ENCODE measurements at places on chromosomes 7 and 10.

DNA sequence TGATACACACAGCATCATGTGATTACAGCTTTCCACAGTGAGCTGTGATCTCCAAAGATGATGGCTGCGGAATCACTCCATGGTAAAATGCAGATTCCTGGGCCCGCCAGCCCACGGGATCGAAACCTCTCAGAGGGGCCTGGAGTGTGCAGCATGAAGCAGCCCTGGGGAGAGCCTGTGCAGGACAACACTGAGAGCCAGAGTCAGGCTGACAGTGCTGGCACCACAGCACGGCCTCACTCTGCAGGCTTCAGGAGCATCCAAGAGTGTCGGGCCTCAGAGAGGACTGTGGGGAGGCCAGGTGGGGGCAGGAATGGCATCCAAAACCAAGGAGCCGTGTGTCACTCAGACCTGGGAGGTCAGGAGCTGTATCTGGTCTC is 533.4 kb downstream of the TCERG1L start:
- no peak for DNase-seq

DNA sequence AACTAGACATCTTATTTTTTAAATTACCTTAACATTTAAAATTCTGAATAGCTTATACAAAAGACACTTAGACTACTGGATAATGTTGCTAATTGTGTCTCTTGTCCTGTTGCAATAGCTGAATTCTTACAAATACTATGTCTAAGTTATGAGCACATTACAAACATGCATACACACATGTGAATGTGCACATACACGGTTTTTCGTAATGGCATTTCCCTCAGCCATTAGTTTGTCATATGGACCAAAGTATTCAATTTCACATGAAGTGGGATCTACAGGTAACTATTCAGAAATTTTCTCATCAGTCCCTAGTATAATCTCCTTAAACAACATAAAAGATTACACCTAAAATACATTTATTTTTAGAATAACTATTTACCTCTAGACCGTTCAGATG is 178.6 kb upstream of the BET1 start:
- peak; percentile 15 for DNase-seq

DNA sequence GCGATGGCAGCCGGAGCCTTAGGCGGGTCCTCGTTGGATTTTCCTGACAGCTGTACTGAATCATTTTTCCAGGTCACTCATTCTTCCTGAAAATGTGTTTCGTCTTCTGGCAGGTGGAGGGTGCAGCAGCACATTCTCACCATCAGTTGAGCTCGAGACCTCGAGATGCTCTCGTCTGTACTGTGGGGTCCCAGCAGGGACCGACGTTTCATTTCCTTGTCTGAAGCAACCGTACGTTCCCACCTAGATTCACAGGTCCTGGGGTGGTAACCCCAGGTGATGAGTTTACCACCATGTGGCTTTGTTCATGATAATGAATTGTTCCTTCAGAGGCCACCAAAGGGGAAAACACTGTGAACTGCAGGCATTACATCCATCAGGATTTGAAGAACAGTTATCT is 298.5 kb upstream of the FOXK1 start:
- no peak for DNase-seq

DNA sequence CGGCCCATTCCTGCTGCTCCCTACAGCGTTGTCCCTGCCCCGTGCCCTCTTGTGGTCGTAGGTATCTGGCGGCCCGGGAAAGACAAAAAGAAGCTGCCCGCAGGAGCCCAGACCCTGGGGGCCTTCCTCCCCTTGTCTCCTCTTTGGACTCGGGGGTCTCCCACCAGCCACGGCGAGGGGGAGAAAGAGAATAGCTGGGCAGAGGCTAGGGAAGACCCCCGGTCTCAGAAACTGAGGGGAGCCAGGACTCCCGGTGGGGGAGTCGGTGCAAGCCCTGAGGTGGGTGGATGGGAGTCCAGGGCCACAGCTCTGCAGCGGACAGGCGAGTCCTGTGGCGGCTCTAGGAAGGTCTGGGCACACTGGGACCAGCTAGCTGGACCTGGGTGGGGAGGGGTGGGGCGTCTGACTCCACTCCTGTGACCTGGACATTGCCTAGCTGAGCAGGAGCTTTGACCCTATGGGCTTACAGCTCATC is 1.3 kb upstream of the SH2D4B start:
- no peak for DNase-seq

DNA sequence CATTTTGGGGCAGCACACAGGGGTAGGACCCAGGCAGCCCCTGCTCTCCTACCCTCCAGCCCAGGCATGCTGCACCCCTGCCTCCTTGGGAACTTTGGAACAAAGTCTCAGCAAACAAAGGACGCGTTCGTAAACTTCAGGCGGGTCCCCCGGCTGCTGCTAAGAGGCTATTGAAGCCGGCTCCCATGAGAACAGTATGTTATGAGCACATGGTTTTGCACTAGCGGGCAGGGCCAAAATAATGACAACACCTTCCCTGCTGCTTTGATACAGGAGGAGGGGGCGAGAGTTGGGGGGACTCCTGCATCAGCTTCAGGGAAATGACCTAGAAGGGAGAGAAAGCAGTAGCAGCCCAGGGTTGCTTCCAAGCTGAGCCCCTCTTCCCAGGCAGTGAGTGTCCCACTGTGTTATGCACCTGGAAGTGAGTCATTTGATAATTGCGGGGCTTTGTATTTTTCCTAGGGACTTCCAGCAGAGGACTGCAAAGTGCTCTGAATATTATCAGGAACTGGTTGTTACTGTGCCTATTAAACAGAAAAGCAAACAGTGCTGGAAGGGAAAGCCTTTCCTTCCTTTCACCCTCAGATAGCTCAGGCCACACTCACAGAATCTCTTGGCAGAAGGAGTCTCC is 6.9 kb downstream of the ITPRIP start:
- DNase-seq = peak; percentile 78

GRCh38 chr10:111128331-111129180 is 51.7 kb downstream of the ADRA2A start:
- DNase-seq = no peak

DNA sequence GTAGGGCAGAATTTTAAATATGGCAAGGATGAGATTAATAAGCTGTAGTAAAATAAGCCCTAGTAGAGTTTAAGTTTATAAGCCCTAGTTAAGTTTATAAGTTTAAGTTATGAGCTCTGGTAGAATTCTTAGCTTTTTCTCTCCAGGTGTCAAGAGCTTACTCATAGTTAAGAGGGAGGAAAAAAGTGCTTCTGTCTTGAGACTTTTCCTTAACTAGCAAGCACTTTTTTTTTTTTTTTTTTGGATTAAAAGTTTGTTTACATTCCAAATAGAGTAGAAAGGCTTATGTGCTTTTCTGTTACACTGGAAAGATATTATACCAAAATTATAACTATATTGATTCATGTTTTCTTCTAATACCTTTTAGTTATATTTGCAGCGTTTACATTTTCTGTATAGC is 25.5 kb upstream of the MPP7 start:
- no peak for DNase-seq

DNA sequence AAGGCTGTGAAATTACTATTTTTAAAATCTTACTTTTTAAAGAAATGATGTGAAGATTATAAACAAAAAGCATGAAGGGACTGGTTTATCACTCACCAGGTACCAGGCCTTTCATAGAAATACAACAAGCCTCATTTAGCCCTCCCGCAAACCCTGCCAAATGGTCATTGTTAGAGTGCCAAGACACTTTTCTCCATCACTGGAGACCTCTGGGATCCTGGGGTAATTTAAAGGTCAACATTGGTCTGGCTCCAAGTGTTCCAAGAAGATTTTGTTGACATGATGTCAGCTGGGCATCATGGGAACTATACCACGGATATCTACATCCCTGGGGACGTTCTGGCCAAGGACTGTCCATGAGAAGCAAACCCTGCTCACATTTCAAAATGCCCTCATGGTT is 138.0 kb upstream of the FRMD4A start:
- DNase-seq = no peak

DNA sequence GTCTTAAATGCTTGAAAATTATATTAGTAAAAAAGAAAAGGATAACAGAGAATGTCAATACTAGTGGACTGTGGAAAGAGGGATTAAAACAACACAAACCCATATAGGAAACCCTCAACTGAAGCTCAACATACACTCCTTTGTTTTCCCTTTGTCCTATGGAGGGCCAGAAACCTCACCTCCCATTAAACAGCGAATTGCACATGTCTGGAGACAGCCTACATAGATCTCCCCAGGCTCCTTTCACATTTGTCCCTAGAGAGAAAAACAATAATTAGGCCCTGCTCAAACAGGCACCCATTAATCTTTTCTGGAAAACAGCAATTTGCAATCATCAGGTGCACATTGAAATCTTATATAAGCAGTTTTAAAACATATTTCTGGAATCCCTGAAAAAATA is 87.6 kb upstream of the SEMA3D start:
- DNase-seq = no peak

DNA sequence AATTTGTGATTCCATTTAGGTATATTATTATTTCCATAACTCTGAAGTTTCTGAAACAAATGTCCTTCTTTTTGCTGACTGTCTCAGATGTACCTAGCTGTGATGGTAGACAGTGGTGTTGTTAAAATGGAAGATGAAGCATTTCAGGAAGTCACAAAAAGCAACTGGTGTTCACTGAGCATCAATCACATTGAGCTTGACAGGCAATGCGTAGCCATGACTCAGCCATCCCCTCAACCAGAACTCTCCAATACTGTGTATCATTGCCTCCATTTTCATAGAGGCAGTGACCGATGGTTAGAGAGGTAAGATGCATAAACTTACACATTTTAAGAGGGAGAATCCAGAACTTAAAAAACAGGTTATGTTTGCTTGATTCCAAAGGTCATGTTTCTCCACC is 434.0 kb downstream of the INHBA start:
- no peak for DNase-seq

DNA sequence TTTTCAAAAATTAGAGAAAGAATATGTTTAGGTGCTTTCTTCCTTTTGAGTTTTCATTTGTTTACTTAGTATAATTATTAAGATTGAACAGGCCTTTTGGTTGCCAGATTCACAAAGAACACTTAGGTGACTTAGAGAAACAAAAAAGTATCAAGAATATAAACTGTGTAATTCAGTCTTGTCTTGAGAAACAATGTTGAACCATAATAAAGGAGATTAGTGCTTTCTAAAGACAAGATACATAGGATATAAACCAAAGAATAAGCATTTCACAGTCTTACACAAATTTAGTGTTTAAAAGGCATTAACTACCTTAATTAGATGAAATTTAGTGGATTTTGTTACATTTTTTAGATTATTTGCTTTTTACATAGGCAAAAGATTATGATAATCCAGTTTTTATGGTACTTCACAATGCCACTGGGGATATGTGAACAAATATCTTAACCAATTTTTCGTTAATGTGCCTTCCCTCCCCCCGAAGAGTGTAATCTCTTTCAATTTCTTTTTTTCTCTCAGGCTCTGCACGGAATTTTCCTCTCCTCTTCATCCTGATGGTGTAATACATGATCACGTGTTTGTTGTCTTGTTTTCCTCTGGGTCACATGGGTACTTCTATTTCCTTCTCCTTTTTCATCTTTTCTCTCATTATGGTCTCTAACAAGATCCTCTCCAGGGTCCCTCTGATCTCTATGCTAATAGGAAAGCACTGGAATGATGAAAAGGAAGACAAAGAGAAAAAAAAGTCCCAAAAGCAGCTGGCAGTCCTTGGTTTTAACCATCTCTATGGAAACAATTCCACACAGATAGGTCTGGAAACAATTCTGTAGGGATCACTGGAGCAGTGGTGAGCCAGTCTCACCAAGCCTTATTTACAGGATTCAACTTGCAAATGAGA is 3.7 kb upstream of the HNRNPH3 start:
- DNase-seq = peak; percentile 52

- DNase-seq = no peak
Measured at GRCh38 chr7:9181356-9181755, 747.9 kb downstream of the NXPH1 start.

GRCh38 chr7:47776335-47776734 is 171.9 kb downstream of the PKD1L1 start:
- DNase-seq = no peak

GRCh38 chr10:34426041-34426440 is 389.1 kb downstream of the PARD3 start:
- DNase-seq = no peak

- no peak for DNase-seq
Measured at GRCh38 chr7:42753811-42754363, 158.0 kb downstream of the C7orf25 start.

DNA sequence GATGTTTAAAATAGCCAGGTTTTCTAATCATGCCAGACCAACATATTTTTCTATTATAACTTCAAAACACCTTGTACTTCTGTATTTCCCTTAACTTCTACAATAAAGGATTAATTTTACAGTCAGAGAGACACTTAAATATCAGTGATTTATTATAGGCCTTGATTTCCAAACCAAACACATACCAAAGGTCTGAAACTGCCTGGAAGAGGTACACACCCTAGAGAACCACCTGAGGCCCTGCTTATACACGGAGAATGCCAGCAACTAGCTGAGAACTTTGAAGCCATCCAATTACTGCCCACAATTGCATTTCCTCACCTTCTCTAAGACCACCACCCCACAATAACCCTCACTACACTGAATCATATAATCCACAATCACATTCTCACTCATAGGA is 4.9 kb downstream of the CCDC6 start:
- no peak for DNase-seq

DNA sequence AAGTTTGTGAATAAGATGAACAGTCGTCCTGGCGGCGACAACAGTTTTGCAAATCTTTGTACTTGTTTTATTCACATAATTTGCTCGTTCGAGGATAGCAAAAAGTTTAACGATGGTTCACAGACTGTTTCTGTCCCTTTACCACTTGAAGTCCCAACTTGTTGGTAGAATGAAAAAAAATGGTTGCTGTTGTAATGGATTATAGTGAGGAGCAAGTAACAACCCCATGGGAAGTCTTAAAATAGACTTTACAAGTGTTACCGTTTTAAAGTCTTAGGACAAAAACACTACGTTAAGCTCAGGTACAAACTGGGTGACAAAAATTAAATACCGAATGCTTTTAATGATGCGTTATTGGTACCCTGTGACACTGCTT is 589 bp downstream of the LSM8 start:
- DNase-seq = no peak

DNA sequence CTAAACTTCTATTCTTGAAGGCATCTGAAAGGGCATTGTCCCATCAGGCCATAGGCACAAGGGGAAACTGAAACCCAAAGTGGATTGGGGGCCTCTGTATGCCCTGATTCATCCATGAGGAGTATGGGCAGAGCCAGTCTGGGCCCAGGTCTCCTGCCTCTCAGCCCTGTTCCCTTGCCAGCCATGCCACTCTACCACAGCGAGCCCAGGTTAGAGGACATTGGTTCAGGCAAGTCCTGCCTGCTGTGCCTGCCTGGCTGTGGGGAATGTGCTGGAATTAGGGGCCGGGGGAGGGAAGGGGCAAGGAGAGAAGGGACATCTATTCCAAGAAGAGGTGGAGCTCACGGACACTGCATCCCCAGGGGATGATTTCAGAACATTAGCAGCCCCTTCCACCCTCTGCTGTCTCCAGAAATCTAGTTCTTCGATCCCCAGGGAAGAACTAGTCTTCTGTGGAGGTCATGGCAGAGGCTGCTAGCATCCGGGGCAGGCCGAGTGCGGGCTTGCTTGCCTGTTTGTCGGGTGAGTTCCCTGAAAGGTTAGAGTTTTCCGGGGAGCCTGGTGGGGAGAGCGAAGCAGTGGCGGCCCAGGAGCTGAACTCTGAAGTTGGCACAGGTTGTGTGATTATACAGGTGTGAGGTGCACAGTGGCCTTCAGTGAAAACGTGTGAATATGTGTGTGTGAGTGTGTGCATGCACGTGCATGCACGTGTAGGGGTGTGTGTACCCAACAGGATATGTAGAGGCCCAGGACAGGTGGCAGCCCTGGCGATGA is 37.8 kb downstream of the TBATA start:
- DNase-seq = no peak

- DNase-seq = no peak
Measured at GRCh38 chr10:48576501-48576900, 28.4 kb downstream of the ARHGAP22 start.

GRCh38 chr10:115710136-115710535 is 562.9 kb downstream of the GFRA1 start:
- DNase-seq = no peak
